Memory B cell (primary cell): ENCODE measurements at places on chromosomes 11 and 22.

DNA sequence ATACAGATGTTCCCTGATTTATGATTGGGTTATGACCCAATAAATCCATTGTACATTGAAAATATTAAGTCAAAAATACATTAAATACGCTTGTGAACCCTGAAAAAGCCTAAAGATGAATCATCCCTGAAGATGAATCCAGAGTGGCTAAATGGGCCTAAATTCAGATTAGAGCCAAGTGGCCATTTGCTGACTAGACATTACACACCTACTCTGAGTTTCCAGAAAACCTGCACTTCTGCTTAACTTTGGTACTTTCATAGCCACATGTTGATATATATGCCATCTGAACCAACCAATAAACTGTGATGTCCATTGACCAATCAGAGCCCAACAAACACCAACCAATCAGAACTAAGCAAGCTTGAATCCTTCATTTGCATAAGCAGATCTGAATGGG lies 106.9 kb downstream of the WT1 start:
- DNase-seq, result no peak

DNA sequence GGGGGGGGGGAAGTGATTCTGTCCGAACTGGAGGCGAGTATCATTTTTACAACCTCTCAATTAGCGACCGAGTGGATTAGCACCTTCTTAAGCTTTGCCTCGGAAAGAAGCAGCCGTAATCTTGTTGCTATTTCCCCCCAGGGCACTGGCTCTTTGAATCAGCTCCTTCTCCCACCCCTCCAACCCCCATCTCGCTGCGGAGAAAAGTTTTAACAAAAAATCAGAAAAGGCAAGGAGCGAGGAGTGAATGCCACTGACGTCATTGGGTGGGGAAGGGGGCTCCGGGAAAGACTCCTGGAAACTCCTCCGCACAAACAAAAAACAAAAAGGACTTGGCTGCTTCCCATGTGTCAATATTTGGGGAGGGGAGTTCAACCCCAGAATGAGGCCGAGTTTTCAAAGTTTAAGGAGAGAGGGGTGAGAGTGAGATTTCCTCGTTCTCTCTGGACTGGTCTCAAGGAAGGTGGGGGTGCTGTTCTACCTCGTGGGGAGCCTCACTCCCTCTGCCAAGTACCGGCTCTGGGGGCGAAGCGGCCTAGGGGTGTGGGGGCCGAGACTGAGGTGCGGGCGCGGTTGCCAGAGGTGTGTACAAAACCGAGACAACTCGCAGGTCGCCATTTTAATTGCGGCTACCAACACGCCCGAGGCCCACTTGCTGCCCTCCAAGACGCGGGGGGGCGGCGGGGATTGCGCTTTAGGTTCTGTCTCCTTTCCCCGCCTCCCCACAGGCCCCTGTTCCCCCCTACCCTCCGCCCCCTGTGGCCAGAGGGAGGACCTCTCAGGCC lies 2.5 kb upstream of the PAX6 start:
- peak; percentile 15 for DNase-seq

DNA sequence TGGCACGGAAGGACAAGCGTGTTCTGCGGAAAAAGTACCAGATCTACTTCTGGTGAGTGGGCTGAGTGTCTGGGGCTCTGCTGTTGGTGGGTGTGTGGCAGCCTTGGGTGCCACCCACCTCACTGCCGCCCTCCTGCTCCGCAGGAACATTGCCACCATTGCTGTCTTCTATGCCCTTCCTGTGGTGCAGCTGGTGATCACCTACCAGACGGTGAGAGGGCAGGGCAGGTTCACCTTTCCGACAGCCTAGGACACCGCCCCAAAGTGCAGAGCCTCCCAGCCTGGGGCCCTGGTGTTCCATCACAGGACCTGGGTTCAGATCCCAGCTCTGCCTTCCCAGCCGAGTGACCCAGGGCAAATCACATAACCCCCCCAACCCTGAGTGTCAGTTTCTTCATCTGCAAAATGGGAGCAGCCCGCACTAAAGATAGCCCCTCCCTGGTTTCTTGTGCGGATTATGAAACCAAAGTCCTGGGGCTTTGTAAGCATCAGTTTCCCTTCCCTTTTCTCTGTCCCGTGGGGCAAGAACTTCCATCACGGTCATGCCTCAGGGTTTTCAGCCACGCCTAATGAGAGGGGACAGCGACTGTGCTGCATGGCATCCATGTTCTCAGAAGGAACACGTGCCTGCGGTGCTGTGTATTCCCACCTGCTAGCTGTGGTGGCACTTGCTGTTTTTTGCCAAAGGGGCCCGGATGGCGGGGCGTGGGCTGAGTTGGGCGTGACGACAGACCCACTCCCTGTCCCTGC lies 9.8 kb upstream of the TAGLN start:
- peak; percentile 62 for DNase-seq

DNA sequence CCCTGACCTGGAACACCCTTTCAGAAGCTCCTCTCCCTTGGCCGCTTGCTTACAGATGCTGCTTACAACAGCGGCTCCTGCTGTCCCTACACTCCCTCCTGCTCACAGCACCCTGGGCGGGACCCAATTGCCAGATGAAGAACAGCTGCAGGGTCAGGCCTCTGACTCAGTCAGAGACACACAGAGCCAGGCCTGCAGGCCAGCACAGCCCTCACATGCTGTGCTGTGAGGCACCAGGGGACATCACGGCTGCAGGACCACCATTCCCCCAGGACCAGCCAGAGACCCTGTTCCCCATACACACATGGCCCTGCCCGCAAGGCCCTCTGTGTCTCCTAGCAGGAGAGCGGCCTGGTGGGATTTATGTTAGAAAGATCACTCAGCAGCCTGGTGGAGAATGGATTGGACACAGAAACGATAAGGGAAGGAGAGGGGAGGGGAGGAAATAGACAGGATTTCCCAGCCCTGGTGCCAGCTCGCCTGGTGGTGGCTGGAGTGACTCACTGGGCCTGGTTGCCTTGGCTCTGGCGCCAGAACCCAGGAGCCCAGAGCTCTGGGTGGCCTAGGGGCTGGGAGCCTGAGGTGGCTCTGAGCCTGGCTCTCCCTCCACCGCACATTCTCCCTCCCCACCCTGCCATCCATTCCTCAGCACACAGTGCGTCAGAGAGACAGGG lies 6.7 kb downstream of the CAPN5 start:
- DNase-seq, result no peak

DNA sequence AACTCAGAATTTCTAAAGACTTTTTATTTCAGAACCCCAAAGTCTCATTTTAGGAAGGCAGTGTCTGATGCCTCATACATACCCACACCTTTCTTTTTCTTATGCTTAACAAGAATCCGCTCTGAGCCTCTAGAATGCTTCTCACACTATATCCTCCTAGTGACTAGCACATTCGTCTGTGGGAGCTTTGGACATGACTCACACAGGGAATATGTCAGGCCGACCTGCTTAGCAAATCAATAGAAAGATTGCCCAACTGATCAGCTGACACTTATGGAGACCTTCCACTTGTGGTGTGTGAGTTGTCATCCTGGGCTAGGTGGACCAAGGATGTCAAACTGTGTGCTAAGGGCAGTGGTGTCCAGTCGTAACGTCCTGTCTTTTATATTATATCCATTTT lies 129.9 kb upstream of the TTC12 start:
- DNase-seq, result no peak

GRCh38 chr11:74611369-74611861 lies 19.0 kb downstream of the POLD3 start:
- no peak for DNase-seq

- no peak for DNase-seq
Observed at GRCh38 chr22:27583856-27584255, 217.7 kb downstream of the MN1 start.
